ENCODE measurements at places on chromosomes 2 and 18.

DNA sequence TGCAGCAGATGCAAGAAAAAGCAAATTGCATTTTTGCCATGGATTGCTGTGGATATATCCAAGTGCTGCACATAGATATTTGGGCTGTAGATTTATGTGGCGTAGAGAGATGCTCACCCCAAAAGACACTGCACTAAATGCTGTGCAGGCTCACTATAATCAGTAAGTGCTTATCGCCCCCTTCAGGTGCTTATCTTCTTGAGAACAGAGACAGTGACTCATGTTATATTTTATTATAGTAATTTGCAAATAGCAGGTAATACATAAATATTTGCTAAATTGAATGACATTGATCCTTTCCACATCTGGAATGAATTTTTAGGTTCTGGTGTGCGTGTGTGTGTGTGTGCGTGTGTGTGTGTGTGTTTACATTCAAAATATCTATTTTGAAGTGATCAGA is 36.8 kb upstream of the PLEKHM3 start:
- peak; percentile 62 for DNase-seq

DNA sequence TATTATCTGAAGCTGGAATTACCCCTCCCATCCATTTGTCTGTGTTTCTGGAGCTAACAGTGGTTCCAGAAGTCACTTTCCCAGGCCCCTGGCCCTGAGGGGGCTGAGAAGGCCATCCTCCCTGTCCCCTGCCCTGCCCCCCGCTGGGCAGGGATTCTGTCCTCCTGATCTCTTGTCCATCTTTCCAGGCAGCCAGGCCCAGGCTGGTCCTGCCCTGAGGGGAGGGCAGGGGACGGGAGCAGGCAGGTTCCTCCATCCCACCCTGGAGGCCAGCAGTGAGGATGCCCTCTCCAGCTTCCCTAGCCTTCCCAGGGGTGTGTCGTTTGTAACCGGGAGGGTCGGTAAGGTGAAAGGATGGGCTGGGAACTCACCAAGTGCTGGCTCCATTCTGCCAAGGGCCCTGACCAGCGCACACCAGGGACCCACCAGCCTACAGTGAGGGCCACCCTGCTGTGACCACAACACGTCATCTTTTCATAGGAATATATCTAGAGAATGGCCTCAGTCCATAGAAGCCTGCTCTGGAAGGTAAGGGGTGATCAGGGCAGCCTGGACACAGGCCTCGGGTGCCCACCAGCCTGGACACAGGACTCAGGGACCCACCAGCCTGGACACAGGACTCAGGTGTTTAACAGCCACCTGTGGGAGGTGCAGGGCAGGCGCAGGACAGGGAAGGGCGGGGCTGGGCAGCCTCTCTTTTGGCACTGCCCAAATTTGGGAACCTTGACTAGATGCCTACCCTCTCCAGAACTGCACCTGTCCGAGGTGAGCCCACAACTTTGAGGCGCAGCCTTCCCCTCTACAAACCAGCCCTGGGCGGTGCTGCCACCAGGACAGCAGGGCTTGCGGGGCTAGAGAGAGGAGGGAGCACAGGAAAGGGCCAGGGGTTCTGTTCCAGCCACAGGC is 35.8 kb upstream of the GPC1 start:
- DNase-seq, result no peak

DNA sequence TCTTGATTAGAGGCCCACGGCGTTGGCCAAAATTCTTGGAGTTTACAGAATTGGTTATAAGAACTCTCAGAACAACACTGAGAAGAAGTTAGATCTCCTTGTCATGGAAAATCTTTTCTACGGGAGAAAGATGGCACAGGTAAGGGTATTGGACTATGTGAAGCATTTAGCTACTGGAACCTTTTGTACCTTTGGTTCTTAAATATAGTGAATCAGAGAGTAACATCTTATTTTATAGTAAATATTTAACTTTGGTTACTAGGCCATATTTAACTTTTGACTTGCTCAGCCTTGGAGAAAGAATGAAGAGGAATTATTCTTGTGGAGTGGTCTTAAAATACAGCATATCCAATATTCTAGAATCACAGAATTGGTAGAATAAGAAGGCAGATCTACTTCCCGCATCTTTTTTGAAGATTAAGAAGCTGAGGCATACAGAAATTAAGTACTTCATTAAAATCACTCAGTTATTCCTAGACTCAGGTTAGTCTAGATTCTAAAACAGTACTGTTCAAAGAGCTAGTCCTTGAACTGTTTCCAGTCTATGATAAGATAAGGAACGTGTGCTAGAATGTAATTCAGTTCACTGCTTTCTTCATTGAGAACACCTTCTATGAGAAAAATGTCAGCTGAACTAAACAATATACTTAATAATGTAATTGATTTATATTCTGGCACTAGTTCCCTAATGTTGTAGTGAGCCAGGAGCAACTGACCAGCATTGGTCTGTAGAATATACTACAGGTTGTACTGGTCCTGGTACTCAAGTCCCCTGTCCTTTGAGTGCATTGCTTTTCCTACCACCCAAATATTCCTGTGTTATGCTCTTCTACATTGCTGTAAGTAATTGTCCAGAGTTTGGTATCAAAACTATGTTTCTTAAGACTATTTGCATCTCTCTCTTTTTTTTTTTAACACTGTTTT is 53.7 kb upstream of the PTH2R start:
- DNase-seq, result no peak

GRCh38 chr2:210435439-210435838 is 41.1 kb downstream of the LANCL1 start:
- DNase-seq, result no peak

DNA sequence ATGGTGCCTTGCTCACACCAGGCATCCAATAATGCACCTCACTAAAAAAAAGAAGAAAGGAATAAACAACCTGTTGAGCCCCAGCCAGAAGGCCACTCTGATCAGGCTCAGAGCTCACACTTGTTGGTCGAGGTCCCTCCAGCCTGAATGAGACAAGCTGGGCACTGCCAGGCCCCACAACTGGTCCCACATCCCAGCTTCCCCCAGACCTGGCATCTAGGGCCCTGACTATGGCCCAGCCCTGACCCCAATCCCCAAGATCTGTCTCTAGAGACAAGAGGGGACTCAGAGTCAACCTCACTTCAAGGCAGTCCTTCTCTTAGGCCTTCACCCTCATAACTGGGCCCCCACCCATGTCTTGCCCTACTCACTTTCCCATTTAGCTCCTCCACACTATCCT is 22.4 kb downstream of the TEX51 start:
- DNase-seq, result no peak

- DNase-seq, result no peak
These were observed 2.8 kb downstream of the DUSP2 start for GRCh38 chr2:96142217-96143113.

GRCh38 chr2:159177957-159178356 is 108.5 kb downstream of the WDSUB1 start:
- DNase-seq, result no peak

DNA sequence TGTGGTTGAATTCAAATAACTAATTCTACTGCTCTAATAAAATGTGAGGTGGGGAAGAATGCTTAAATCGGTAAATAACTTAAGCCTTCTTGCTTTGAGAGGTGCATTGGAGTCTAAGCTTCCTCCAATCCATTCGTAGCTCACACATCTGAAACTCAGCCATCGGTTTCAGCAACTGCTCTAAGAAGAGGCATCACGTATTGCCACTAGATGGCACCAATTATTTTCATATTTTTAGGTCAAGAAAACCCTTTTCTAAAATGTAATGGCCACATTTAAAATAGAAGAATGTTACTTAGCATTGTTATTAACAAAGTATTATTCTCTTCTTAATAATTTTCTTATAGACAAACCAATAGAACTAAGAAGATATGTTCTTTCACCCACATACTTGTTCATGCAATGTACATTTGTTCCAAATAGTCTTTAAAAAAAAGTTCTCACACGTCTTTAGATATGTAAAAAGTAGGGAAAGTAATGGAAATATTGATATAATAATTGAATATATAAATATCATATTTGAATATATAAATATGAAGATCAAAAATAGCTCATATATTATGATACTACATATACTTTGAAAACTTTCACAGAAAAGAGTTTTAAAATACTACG is 229.8 kb downstream of the CCDC178 start:
- peak; percentile 21 for DNase-seq

DNA sequence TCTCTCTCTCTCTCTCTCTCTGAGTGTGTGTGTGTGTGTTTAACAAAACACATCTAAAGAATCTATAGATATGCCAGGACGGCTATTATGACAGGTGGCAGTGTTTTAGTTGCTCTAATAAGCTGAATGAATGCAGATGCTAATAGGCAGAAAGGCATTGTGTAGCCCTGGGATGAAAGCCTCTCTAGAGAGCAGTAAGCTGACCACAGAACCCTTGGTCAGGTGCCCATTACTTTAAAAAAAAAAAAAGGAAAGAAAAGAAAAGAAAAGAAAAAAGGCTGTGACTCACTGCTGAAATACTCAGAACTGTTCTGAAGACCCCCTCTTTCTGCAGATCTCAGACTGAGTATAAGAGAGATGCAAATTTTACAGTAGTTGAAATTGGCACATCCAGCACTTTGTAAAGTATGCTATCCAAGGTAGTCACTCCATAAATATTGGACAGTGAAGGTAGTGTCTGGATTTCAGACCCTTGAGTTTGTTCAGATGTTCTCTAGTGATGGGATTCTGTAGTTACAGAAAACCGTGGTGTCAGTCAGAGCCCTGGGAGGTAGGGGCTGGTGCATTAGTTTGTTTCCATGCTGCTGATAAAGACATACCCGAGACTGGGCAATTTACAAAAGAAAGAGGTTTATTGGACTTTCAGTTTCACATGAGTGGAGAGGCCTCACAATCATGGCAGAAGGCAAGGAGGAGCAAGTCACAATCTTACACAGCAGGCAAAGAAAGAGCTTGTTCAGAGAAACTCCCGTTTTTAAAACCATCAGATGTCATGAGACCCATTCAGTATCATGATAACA is 30.9 kb downstream of the OSBPL6 start:
- no peak for DNase-seq

DNA sequence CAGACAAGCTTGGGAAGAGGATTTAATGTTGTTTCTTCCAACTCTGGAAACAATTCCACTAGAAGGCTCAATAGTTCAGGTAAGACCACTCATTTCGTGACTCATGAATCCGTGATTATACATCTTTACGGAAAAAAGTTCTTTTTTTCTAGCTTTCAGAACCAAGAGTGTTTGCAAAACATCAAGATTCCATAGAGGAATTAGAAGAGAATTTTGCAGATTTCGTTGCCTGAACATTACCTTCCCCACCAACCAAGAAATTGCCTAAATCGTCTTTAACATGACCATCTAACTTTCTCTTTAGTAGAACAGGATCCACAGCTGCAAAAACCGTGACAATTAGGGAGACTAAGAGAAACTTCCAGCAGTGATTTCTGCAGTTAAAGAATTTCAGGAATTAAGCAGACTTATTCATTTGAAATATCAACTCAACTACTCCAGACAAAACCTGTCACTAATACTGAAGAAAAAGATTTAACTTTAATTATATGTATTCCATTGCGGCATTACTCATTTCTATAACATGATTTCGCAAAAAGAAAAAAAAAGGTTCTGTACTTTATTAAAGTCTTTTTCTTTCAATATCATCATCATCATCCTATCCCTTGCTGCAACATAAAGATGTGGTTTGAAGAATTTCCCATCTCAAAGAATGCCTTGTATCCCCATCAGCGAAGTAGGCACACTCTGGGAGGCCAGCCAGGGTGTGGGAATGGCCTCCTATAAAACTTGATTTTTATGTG is 1.9 kb upstream of the NAB1 start:
- peak; percentile 55 for DNase-seq

- DNase-seq, result no peak
These were observed 31.4 kb upstream of the B3GNT7 start for GRCh38 chr2:231364061-231364460.

DNA sequence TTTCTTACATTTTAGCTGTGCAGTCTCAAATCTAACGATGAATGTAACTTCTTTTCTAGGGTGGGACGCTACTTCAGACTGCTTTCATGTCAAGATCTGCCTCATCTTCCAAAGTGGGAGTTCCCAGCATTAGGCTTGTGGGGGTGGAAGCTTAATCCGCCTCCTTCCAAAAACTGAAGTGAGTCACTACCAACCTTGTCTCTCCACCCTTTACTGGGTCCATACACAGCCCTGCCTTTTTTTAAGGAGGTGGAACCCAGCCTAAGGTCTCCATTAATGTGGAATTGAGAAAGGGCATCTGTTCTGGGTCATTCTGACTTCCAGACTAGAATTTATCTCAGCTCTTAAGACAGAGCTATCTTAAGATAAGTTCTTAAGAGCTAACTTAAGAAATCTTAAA is 42.0 kb upstream of the NFE2L2 start:
- DNase-seq, result no peak

DNA sequence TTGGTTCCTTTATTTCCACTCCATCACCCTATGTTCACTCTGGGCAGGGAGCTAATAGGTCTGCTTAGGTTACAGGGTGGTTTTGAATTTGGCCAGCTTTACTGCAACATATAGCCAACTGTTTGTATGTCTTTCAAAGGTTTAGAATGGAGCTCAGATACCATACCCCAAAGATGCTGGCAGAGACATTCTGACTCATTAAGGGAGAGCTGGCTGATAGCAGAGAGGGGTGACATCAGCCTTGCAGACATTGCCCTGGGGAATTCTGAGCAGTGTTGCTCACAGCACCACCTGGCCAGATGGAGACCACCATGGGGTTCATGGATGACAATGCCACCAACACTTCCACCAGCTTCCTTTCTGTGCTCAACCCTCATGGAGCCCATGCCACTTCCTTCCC is 2.1 kb downstream of the PROKR1 start:
- DNase-seq, result no peak

DNA sequence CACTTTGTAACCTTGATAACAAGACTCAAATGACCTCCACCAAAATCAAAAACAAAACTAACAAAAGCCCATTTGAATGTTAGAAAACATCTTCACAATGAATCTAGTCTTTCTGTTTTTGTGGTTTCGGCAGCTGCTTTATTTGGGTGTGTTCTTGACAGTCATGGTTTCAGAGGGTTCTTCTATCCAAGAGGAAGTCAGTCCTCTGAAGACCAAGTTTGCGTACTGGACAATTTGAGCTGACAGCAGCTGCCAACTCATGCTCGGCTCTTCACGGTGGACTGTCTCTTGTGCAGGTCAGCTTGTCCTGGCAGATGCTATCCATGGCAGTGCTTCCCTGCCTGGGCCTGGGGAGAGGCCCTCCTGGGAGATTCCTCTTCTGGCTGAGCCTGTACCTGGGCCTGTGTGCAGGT is 91.0 kb downstream of the TMEM17 start:
- DNase-seq, result peak; percentile 69

- no peak for DNase-seq
These were observed 180.9 kb upstream of the HS6ST1 start for GRCh38 chr2:128499367-128500137.

DNA sequence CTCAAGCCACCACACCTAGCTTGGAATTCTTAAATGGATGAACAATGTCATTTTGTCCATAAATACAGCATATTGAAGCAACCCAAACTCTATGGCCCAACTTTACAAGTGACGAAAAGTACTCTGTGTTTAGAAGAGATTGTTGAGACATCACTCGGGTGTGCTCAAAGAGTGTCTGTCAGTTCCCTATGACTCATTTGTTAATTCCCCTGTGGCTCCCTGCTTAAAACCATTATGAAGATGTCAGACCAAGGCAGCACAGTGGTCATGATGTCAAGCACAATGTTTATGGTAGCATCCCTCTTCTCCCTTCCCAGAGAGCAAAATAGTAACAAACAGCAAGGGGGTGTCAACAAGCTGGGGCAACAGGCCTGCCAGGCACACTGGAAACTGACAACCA is 3.0 kb downstream of the LYG1 start:
- peak; percentile 32 for DNase-seq
